HS-27A (cell line): ENCODE measurements at places on chromosomes 11 and 22.

GRCh38 chr11:11491589-11491988, 130.2 kb downstream of the GALNT18 start:
- DNase-seq, result no peak

GRCh38 chr22:38901111-38901641, 29.2 kb upstream of the CBX6 start:
- DNase-seq, result no peak

GRCh38 chr22:39309364-39309861, 10.0 kb downstream of the RPL3 start:
- DNase-seq, result no peak

GRCh38 chr22:41525450-41526225, 18.6 kb downstream of the POLR3H start:
- no peak for DNase-seq

DNA sequence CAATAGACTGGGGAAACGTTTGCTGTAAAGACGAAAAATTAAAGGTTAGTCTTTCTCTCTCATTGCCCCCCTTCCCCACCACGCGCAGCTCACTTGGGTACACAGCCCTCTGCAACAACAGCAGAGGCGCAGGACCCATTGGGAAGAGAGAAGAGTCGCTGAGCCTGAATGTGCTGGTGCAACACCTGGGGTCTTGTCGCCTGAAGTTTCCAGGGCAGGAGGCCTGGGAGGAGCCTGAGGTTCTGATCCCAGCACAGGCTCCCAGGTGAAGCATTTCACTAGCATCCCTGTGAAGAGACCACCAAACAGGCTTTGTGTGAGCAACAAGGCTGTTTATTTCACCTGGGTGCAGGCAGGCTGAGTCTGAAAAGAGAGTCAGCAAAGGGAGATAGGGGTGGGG, 116.2 kb upstream of the NTM start:
- DNase-seq, result no peak

- DNase-seq, result no peak
These were observed 46.1 kb downstream of the ENTHD1 start for GRCh38 chr22:39847477-39847876.

- DNase-seq, result no peak
These were observed 48.6 kb downstream of the TRIM29 start for GRCh38 chr11:120089036-120090001.

DNA sequence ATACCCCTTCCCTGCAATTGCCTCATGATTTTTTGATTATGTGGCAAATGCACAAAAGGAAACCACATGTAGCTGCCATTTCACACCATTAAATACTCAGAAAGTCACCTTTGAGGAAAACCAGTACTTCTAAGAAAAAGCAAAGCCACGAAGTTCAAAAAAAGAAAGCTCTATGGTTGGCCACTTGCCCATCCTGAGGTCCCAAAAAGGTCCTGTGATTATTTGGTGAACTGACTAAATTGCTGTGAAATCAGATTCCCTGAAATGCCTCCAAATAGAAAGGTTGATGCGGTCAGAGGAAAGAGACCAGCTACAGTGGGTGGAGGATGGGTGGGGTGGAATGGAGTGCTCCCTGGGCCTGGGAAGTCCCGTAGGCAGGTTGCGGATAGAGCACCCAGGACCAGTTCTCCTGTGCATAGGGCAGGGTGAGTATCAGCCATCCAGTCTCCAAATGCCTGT, 26.9 kb downstream of the MRPL16 start:
- no peak for DNase-seq

GRCh38 chr11:130603335-130603906, 155.0 kb downstream of the ADAMTS15 start:
- no peak for DNase-seq

DNA sequence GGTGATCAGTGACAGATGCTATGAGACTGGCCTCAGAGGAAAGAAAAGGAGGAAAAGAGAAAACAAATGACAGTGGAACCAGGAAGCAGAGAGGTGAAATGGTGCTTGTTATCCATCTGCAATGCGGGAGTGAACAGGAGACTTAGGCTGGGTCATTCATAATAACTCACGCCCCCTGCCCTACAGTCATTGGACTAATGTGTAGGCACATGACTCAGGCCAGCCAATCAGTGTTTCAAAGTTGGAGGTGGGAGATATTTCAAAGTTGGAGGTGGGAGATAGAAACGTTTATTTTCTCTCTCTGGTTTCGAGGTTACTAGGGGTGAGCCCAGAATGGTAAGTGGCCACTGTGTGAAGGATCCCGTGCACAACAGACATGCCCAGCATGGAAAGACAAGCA, 30.3 kb downstream of the SLC22A6 start:
- no peak for DNase-seq

GRCh38 chr11:108147150-108147549, 25.8 kb downstream of the ACAT1 start:
- DNase-seq, result no peak

DNA sequence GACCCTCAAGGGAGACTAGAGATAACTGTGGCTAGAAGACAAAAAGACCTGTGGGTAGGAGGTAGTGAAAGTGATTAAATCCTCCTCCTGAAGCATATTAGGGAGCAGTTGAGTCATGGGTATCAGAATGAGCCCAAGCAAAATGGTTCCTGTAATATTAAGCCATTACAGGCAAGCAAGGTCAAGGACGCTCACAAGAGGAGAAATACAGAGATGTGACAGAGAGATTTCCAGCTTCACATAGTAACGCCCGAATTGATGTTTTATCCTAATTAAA, 77.7 kb downstream of the FAM76B start:
- DNase-seq, result no peak

GRCh38 chr11:122709039-122709760, 53.7 kb downstream of the UBASH3B start:
- no peak for DNase-seq

DNA sequence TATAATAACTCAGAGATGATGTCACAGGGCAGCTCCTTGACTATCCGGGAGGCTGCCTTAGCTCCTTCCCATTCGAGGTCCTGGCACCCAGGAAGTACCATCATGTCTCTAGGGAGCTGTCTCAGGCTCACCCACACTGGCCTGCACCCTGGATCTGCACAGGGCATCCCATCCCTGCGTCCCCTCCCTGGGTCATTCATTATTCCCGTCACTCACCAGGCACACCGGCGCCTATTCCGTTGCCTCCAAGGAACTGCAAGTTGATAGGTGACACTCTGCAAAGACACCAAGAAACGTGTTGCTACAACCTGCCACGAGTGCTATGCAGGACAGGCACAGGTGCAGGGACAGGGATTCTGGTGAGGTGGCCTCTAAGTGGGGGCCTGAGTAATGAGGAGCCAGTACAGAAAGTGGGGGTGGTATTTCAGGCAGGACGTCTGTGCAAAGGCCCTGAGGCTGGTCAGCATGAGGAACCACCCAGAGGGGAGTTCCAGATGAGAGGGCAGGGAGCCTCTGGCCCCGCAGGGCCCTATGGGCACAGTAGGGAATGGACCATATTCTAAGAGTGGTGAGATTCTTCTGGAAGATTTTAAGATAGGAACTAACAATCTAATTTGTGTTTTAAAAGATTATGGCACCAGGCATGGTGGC, 71.6 kb upstream of the SHANK2 start:
- DNase-seq, result no peak

DNA sequence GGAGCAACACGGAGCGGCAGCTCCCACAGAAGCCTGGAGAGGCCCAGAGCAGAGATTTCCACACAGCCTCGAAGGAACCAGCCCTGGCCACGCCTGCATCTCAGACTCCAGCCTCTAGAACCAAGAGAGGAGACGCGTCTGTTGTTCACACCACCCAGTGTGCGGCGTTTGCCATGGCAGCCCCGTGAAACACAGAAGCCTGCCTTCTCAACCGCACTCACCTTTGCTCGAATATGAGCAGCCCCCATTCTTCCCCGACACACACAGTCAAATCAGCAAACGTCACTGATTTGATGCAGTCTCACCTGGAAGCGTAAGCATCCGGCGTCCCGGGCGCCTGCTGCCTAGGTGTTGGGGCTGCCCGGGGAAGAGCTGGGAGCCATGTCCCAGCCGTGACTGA, 14.2 kb upstream of the TALDO1 start:
- DNase-seq, result no peak

DNA sequence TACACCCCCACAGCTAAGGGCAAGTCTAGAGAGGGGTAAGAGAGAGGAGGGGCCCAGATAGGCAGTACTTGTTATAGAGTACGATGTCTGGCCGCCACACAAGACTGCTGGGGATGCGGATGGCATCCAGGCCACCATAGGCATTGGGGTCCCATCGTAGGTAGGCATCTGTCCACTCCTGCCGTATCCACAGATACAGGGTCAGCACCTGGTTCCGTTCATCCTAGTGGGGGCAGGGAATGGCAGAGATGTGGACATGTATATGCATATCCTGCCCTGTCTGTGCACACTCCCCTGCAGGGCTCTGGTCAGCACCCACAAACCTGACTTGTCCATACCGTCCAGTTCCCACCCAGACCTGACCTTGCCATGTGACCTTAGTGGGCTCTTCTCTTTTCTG, 2.1 kb downstream of the CHRNA10 start:
- DNase-seq, result no peak
